Stimulated activated CD8-positive, alpha-beta memory T cell treated with anti-CD3 and anti-CD28 coated beads, Interleukin-2, amount 100 ng/mL, for 1 hour (primary cell): ENCODE measurements at places on chromosomes 13 and 19.

GRCh38 chr19:29636553-29637360 lies 28.5 kb upstream of the PLEKHF1 start:
- DNase-seq, result no peak

GRCh38 chr13:95982144-95982543 lies 71.1 kb downstream of the UGGT2 start:
- no peak for DNase-seq

DNA sequence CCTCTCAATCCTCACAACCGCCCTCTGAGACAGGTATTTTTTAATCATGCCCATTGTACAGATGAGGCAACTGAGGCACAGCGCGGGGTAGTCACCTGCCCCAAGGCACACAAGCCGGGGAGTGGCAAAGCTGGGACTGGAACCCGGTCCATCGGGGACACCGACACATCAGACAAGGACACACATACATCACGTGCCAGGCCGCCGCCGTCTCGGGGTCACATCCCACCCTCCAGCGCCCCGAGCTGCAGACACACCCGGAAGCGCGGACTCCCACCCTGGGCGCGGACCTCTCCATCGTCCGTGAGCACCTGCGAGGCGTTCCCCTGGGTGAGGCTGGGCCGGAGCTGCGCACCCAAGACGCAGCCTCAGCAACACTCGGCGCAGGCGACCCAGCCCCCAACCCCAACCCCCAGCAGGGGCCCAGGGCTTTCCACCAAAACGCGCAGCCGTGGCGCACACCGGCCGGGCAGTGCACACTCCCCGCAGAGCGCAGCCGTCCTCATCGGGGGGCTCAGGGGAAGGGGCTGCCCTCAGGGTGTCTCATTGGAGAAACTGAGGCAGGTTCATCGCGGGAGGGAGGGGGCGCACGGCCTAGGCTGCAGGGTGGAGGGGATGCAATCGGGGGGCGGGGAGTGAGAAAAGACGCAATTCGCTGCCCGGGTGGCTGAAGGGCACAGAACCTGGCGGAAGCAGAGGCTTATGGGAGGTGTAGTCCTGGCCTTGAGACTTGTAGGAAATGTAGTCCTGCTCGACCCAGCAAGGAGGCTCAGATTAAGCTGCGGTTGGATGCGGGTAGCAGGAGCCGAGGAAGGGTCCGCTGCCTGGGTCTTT lies 1.9 kb upstream of the LMTK3 start:
- DNase-seq, result peak; percentile 50

- DNase-seq, result peak; percentile 20
Measured at GRCh38 chr19:56252699-56253422, 19.7 kb upstream of the EDDM13 start.

GRCh38 chr13:30985637-30986205 lies 53.3 kb downstream of the TEX26 start:
- DNase-seq, result no peak

GRCh38 chr13:66559093-66559492 lies 671.0 kb downstream of the PCDH9 start:
- DNase-seq, result no peak

- DNase-seq, result peak; percentile 77
Measured at GRCh38 chr19:3821857-3822364, 35.7 kb upstream of the MATK start.

- DNase-seq, result no peak
Measured at GRCh38 chr13:34474187-34474868, 467.7 kb upstream of the NBEA start.

DNA sequence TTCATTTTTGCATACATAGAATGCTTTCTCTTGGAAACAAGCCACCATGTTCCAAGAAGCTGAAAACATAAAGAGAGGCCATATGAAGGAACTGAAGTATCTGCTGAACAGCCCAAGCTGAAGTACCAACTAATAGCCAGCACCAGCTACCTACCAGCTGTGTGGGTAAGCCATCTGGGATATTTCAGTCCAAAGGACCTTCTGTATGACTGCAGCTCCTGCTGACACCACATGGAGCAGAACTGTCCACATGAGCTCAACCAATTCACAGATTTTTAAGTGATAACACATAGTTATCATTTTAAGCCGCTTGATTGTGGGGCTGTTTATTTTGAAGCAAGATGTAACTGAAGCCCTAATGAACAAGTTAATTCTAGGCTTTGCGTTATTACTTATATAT lies 621.1 kb upstream of the KLHL1 start:
- no peak for DNase-seq

DNA sequence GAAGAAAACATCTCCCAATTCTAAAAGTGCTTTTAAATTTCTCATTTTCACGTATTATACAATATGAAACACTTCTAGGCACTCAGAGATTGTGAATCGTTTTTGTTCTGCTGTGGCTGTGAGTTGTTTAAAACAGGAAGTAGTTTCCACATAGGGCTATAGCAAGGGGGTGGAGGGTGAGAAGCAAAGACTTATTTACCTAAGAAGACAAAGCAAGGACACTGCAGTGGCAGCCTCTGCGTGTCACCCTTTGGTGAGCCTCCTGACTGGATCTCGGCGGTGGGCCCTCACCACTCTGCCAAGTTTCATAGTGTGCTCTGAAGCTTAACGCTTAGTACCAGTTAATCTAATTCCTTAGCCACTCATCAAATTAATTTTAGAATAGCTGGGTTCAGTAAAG lies 56.8 kb downstream of the TNFSF13B start:
- no peak for DNase-seq

- no peak for DNase-seq
Measured at GRCh38 chr19:16801600-16802013, 27.6 kb upstream of the SIN3B start.

DNA sequence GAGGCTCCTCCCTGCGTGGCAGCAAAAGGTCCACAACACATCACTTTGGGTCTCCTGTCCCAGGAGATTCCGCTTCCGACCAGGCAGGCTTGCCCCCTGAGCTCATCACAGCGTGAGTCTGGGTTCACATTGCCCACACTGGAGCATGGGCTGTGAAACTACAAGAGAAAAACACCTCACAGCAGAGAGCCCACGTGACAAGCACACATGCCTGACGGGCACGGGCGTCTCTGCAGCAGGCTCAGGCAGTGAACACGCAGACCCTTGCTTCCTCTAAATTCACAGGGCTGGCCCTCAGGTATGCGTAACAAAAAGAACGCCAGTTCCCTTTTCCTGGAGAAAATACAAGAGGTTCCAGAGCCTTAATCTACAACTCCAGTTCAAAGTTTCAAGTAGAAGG lies 41.9 kb downstream of the RASA3 start:
- no peak for DNase-seq

GRCh38 chr19:4697304-4697703 lies 26.3 kb downstream of the DPP9 start:
- no peak for DNase-seq

GRCh38 chr13:106105153-106105552 lies 430.3 kb downstream of the EFNB2 start:
- DNase-seq, result no peak

DNA sequence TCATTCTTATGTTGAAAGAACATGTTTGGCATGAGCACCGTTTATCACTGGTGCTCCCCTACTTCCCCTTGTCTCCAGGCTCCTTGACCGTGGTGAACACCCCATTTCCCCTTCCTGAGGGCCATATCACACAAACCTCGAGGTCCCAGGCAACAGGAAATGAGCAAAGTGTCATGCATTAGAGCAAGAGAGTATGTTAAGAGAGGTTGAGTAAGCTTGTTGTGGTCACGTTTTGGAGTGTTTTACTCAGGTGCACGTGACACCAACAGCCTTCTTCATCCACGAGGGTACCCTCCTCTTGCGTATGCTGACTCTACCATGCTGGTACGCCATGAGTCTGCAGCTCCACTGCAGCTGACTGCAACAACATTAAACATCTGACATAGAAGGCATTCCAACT lies 482.2 kb upstream of the NBEA start:
- DNase-seq, result no peak

DNA sequence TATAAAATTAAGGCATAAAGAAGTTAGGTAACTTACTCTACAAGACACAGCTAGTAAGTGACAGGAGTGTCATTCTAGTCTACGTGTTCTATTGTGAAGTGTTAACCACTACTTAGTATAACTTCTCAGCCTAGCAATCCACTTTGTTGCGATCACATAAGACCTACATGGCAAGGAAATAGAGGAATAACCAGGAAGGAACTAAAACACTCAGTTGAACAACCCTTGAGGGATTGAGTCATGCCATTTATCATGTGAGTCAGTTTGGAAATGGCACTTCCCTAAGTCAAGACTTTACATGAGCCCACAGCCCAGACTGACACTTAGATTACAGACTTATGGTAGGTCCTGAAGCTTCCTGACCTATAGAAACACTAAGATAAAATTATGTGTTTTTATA lies 279.5 kb upstream of the PCDH20 start:
- no peak for DNase-seq

- no peak for DNase-seq
Measured at GRCh38 chr13:100751826-100752225, 77.2 kb upstream of the TMTC4 start.

GRCh38 chr19:40539070-40539469 lies 37.6 kb upstream of the SHKBP1 start:
- no peak for DNase-seq
